Left renal pelvis (tissue), 4 donors: ENCODE measurements at places on chromosomes 5 and 9.
A peak's percentile ranks its signal among the peaks of the same experiment; 100 is the strongest.

- DNase-seq, result no peak
Measured at GRCh38 chr5:56147659-56148230, 85.4 kb downstream of the ANKRD55 start.

- no peak for DNase-seq
Measured at GRCh38 chr9:94827584-94828304, 101.2 kb downstream of the AOPEP start.

DNA sequence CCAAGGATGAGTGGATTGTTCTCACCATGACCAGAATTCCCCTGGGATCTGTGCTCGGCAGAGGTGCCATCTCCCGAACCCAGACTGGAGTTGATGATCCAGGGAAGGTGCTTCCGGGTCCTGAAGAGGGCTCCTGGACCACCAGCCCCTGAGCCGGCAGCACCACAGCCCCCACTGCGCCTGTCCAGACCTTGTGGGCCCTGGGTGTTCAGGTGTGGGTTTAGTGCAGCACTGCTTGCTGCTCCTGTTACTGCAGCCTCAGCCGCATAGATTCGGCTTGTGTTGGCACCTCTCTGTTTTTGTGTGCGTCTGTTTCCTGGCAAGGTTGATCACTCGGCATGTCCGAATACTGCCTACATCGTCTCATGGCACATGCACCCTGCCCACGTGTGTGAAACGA, 16.3 kb upstream of the NPM1 start:
- no peak for DNase-seq

- peak; percentile 45 for DNase-seq
Measured at GRCh38 chr5:18465833-18466681, 831.8 kb downstream of the TAF11L14 start.

DNA sequence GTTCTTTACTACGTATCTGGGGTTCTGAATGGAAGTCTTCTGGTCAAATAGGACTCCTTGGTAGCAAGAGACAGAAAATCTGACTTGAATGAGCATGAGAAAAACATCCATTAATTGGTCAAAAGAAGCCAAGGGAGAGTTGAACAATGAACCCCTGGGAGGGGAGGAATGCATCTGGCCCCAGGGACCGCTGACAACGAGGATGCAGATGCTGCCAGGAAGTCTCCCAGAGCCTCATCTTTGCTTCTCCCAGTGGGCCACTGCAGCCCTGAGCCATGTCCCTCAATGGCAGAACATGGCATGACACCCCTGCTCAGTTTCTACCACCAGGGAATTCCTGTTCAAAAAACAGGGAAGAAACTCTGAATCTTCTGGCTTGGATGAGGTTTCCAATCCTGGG, 50.5 kb upstream of the ICE1 start:
- no peak for DNase-seq

DNA sequence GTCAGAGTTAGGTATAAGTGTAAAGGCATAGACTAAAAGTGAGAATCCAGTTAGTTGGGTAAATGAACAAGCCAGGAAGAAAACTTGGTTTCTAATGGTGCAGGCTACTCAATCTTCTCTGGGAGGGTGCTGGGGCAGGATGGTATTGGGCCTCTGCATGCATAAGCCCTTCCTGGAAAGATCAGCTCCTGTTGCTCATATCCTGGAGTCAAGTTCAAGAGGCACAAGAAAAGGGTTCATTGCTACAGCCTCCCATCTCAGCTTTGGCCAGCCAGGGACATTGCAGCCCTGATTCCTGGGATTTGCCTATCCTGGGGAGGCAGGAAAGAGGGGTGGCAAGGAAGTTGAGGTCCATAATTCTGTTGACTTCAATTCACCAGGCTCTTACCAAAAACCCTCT, 40.7 kb upstream of the ATP6V1G1 start:
- no peak for DNase-seq

GRCh38 chr5:127683008-127683407, 20.2 kb upstream of the CCDC192 start:
- DNase-seq, result no peak

GRCh38 chr9:16954040-16954439, 83.6 kb upstream of the BNC2 start:
- DNase-seq, result peak; percentile 10

DNA sequence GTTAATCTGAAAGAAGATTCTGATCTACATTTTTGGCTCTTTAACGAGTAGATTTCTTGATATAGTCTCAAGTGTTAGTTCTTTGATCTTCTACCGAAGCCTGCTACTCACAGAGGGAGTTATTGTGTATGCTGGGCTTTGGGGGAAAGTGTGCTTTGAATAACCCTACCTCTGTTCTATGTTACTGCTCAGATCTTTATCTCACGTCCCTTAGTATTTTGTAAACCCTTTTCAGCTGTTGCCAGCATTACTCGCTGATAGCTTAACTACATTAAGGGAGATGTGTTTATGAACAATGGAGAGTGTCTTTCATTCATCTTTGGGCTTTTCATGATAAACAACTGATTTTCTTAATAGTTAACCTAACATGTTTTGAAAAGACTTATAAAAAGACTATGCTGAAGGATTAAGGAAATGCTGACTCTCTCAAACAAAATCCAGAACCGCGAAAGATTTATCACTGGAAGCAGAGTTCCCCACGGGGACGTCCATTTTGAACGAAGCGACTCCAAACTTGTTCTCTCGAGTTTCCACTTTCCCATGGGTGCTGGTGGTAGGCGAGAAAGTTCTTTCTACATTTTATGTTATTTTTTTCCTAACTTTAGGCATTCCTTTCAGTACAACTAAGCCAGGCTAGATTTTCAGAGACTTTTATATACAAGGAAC, 27.9 kb upstream of the ALDH1A1 start:
- no peak for DNase-seq

DNA sequence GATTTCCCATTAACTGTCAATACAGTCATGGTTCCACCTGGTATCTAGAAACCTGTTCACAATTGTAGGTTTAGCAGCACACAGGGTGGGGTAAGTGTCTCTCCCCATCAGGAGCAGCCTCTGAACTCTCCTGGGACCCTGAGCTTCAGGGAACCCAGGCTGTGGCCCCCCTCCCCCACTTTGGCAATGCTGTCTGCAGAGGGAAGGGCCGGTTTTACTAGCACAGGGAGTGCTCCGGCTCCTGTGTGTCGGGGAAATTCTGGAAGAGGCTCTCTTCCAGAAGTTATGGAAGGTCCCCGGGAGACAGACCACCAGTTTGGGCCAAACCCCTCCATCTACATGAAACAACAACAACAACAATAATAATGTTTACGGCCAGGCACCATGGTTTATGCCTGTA, 9.9 kb downstream of the DAB2IP start:
- no peak for DNase-seq

DNA sequence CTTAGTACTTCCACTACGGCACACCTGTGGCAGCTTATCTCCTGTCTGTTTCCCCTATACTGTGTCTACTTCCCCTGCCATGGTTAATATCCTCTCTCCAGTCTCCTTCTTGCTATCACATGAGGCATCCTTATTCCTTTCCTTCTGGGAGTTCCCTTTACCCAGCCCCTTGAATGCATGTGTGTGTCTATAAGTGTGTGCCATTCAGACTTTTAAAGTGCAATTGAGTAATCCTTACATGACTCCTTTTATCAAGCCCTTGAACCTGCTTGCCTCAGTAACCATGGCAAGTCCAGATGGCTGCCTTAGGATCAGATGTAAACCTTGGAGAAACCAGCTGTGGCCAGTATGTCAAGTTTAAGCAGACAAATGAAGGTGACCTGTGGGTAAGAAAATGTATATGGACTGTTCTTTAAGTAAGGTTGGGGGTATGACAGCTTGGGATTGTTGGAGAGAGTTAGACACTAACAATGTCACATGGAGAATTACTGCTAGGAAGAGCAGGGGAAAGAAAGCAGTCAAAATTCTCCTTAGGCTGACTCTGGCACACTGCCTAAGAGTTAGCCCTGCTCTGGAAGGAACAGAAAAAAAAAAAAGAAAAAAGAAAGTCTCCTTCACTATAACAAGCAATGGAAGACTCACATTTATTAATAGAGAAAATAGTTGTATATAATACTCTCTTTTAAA, 142.1 kb downstream of the HINT1 start:
- no peak for DNase-seq

GRCh38 chr9:126043681-126044080, 282.9 kb upstream of the MVB12B start:
- DNase-seq, result no peak

DNA sequence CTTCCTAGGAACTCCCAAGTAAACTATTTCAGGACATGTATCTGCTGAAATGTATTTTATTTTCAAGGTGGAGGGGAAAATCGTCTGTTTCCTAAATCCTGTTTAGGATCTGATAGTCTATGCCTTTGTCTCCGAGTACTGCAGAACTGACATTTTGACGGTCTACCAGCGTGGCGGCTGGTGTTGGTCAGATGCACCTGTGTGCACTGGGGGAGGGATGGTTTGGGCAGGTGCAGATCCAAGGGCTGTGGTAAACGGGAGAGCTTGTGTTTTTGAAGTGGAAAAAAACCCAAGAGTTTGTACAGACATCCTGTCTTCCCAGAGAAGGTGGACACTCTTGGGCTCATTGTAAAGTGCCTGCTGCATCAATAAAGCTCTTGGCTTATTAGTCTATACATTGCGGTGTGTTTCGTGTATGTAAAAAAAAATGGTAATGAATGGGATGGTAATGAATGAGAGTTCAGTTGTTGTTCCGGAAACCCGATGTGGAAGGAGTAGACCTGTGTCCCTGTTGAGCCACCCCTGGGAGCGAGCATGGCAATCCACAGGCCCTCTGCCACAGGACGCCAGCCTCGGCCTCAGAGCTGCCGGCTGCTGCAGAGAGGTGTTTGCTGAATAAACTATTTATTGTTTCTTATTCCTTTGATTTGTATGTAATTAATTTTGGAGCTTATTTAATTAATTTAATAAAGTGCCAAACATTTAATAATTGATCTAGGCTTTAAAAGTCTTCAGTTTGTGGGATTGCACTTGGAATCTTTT, 15.3 kb downstream of the ARPC5L start:
- DNase-seq, result no peak

GRCh38 chr5:66406761-66407336, 189.3 kb upstream of the MAST4 start:
- DNase-seq, result no peak

- no peak for DNase-seq
Measured at GRCh38 chr9:129141066-129142041, 30.1 kb downstream of the PTPA start.

GRCh38 chr9:33932078-33932807, 115.3 kb downstream of the UBE2R2 start:
- DNase-seq, result no peak

- peak; percentile 14 for DNase-seq
Measured at GRCh38 chr5:93580063-93580926, 724 bp downstream of the NR2F1-AS1 start.

GRCh38 chr9:12461763-12462460, 231.3 kb upstream of the TYRP1 start:
- DNase-seq, result no peak

DNA sequence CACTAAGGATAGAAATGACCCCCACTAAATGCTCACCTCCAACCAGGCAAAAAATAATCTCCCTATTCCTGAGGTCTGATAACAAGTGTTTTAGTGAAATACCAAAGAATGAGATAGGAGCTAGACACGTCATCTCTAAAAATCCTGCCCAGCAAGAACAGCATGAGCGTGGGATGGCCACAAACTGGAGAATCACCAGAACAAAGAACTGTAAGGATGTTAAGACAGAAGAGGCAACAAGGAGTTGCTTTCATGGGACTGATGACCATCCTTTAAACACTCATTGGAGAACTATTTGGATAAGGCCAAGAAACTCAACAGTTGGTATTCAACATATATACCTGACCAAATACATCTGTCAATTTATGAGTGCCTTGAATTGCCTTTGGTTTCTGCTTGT, 113.7 kb downstream of the RASEF start:
- no peak for DNase-seq

- DNase-seq, result no peak
Measured at GRCh38 chr5:75706016-75706415, 11.2 kb downstream of the POC5 start.

DNA sequence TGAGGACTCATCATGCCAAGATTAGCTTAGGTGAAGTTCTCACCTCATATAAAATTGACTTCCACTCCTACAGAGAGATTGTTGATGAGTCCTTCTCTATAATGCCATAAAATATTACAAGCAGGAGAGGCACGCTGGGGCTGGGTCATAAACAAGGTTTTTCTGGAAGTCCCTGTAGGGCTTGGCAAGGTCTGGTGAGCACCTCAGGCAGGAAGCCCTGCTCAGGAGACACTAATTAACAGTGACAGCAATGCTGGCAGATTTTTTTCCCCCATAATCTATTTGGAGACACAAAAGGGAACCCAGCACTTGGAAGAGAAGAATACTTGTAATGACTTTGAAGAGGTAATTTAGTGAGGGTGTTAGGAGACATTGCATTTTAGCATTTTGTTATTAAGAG, 118.7 kb downstream of the DIRAS2 start:
- DNase-seq, result no peak

- DNase-seq, result no peak
Measured at GRCh38 chr5:34603378-34603777, 52.8 kb upstream of the RAI14 start.

DNA sequence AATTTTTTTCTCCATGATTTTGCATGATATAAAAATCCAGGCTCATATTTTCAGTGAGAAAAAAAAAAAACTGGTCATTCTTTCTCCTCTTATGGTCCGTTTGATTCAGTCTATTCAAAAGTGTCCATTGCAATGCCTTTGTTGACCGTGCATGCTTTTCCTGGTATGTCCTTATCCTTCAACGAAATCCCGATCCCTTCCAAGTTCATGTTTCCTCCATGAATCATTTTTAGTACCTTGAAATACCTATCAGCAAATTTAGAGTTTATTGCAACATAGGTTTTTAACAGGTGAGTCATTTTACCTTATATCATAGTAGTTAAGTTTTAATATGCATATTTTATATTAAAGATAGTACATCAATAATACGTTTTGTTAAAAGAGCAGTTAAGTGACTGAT, 773.8 kb upstream of the CHD1 start:
- DNase-seq, result no peak

GRCh38 chr5:172951371-172952033, 7.7 kb upstream of the RPL26L1 start:
- no peak for DNase-seq

DNA sequence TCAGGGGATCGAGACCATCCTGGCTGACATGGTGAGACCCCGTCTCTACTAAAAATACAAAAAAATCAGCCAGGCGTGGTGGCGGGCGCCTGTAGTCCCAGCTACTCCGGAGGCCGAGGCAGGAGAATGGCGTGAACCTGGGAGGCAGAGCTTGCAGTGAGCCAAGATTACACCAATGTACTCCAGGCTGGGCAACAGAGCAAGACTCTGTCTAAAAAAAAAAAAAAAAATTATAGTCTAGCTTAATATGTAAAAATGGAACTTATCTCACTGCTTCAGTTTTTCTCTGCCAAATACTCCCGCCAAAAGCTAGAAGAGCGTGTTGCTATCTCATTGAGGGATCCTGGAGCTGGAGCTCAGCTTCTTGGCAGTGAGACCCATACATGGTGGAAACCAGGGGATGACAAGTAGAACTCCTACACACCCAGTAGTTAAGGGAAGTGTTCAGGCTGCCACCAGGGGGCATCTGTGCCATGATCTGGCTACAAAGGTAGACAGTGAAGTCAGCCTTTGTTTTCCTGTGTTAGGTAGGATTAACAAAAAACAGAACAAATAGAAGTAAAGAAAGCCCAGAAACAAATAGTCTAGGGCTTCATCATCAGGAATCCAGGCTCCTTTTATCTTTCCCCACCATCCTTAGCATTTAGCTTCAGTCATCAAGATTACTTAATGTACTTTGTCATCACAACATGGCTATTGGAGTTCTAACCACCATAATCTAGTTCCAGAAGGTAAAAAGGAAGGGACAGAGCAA, 33.6 kb upstream of the GLIPR2 start:
- peak; percentile 50 for DNase-seq
